Activated CD4-positive, alpha-beta T cell treated with anti-CD3 and anti-CD28 coated beads, Interleukin-2, amount 50 U/mL, for 48 hours (primary cell): ENCODE measurements at places on chromosomes 2 and 18.

- DNase-seq, result no peak
Measured at GRCh38 chr2:129192117-129192516, 787.3 kb upstream of the RAB6C start.

- peak; percentile 22 for DNase-seq
Measured at GRCh38 chr18:79402977-79403722, 7.4 kb downstream of the NFATC1 start.

DNA sequence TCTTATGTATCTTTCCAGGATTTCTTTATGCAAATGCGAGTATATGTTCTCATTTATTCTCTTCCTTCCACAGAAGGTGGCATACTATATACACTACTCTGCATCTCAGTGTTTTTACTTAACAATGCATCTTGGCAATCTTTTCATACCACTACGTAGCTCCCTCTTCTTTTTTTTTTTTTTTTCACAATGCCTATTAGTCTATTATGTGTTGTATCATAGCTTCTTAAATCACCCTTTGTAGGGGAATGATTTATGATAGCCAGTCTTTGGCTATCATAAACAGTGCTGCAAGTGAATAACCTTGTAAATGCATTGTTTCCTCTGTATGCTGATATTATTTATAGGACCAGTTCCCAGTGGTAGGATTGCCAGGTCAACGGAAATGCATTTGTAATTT is 204.2 kb downstream of the BABAM2 start:
- DNase-seq, result no peak

DNA sequence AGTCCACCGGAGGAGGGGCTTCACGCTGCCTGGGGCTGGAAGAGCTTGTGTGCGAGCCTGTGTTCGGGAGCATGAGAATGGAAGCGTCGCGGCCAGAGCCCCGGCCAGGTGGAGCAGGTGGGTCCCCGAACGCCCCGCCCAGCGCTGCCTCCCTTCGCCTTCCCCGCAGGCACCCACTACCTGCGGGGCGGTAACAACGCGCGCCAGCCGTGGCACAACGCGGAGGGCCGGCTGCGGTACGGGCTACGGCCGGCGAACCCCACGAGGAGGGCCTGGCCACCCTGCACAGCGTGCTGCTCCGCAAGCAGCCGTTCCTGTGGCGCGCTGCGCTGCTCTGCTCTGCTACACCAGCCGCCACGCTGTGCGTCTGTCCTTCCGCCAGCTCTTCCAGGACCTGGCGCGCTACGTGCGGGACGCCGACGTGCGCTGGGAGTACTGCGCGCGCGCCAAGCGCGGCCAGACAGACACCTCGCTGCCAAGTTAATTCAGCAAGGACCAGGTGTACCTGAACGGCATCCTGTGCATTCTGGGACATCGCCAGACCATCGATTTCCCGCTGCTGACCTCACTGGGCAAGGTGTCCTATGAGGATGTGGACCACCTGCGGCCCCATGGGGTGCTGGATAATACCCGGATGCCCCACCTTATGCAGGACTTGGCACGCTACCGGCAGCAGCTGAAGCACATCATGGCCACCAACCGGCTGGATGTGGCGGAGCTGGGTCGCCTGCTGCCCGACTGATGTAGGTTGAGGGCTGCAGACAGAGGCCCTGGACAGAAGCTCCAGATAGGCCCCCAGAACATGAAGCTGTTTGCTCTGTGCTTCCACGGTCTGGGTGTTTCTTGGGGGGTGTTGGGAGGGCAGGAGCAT is 200.6 kb downstream of the NAPG start:
- no peak for DNase-seq

DNA sequence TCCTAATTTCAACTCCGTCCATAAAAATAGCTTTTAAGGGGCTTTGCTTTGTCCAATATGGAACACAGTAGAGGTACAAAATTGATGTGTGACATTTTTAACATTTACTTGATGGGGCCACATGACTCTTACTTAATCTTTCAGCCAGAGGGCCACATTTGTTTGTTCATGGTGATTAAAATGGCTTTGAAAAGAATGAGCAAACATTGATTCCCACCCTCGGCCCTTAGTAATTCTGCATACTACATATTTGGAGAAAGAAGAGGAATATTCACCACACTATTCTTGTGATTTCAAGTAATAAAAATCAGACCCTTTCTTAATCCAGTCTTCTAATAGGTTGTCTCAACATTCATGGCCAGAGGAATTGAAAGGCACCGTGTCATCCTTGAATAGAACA is 17.5 kb downstream of the ARPC2 start:
- DNase-seq, result no peak
